ENCODE measurements at places on chromosomes 4 and X.
A peak's percentile ranks its signal among the peaks of the same experiment; 100 is the strongest.

DNA sequence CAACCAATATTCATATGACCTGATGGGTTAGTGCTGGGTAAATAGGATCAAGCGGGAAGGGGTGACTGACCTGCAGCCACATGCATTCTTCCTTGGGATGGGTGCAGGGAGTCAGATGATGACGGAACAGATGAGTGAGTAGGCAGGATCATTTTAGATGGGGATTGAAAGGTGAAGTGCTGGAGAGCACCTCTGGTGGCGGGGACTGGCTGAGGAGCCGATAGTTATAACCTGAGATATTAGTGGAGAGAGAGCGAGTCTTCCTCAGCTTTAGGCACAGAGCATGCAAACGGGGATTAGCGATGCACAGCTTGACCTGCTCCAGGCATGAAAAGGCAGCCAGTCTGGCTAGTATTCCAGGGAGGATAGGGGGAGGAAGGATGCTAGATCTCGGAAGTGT is 99.1 kb downstream of the AFF1 start:
- no peak for ATAC-seq

DNA sequence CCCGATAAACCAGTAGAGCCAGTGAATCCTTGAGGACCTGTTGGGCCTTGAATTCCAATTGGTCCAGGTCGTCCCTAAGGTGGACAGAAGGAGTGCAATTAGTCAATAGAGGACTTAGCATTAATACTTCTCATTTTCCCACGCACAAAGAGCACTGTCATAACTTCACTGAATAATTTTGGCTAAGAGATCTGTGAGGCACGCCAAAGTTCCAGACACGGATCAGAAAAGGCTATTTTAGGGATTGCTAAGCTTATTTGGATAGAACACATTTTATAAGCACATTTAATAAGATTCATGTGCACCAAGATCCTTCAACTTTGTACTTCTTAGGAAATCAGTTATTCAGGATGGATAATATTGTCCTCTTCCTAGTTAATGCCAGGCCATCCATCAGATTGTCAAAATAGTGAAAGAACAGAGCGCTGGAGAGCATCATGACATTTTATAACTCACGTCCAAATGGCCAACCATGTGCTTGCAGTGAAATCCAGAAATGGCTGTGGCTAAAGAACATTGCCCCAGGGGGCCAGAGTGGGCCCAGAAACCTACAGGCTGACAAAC is 129.8 kb downstream of the ATG4A start:
- ATAC-seq = no peak

GRCh38 chr4:143184217-143184502 is 557 bp upstream of the USP38 start:
- ATAC-seq = peak; percentile 9

- no peak for ATAC-seq
Measured at GRCh38 chrX:39318506-39319343, 517.5 kb downstream of the MID1IP1 start.

GRCh38 chrX:21725496-21725895 is 32.4 kb downstream of the SMPX start:
- no peak for ATAC-seq

DNA sequence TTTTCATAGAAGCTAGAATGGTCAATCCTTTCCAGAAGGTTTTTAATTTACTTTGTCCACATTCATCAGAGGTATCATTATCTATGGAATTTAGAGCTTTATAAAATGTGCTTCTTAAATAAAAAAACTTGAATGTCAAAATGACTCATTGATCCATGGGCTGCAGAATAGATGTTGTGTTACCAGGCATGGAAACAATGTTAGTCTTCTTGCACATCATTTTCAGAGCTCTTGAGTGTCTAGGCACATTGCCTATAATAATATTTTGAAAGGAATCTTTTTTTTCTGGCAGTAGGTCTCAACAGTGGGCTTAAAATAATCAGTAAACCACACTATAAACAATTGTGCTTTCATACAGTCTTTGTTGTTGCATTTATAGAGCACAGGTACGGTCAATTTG is 200.3 kb downstream of the FAT4 start:
- ATAC-seq = no peak

DNA sequence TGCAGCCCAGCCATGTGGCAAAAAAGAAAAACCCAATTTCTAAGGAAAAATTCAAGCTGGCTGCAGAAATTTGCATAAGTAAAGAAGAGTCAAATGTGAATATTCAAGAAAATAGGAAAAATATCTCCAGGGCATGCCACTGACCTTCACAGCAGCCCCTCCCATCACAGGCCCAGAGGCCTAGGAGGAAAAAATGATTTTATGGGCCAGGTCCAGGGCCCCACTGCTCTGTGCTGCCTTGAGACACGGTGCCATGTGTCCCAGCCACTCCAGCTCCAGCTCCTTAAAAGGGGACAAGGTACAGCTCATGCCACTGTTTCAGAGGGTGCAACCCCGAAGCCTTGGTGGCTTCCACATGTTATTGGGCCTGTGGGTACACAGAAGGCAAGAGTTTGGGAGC is 182.7 kb upstream of the FGF16 start:
- no peak for ATAC-seq

DNA sequence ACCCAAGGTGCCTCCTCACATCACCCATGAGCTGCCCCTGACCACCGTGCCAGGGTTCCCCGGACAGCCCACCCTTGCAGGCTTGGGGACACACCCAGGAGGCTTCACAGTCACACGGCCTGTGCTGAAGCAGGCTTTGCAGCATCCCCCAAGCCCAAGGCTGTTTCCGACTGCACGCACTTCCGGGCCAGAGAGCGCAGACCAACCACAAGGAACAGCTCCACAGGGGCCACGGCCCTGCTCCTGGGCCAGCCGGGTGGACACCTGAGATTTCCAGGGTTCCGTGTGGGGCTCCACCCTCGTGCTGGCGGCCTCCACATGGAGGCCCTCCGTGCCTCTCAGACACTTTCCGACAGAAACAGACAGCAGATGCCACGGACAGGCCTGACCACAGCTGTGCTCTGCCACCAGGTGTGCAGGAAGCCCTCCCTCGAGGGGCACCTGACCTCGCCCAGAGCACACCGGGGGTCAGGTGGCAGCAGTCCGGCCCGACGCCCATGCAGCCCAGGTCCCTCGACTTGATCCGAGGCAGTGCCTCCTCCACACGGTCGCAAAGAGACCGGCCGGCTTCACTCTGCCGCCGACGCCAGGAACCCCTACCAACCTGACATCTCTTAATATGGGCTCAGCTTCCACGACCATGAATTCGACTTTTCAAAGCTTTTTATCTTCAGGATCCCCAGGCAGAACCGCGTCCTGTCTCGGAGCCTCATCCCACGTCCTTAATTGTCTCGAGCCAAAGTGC is 8.0 kb downstream of the CTBP1 start:
- no peak for ATAC-seq

DNA sequence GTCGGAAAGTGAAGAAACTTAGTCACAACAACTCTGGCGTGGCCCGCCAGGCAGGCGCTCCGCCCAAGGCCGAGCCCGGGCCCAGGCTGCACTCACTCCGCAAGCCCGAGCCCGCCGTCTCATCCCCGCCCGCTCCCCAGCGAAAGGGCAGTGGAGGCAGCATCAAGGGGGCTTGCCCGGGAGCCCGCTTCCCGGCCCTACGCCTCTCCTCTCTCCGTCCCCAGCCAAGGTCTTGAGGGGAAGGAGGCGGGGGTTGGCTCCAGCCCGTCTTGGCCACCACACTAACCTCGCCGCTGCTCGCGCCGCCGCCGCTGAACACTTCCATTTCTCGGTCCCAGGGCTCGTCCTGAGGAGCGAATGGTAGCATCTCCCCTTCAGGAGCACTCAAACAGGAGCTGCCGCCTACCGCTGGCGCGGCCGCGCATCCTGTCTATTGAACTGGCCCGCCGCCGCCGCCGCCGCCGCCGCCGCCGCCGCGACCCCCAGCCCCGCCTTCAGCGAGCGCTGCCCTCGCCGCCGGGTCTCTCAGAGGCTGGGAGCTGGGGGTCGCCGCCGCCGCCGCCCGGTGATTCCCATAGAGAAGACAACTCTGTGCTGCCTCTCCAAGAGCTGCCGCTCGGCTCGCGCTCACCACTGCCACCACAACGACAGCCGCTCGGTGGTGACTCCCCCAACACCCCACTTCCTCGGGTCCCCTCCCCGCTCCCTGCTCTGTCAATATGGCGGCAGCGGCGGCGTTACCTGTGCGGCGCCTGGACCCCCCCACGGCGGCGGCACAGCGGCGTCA is at the start of gene RPS6KA6:
TSS of gene RPS6KA6 (minus strand) at position 667 of the 787 bp plus-strand sequence. CDS start at position 367, 300 bp downstream.
- no peak for ATAC-seq

DNA sequence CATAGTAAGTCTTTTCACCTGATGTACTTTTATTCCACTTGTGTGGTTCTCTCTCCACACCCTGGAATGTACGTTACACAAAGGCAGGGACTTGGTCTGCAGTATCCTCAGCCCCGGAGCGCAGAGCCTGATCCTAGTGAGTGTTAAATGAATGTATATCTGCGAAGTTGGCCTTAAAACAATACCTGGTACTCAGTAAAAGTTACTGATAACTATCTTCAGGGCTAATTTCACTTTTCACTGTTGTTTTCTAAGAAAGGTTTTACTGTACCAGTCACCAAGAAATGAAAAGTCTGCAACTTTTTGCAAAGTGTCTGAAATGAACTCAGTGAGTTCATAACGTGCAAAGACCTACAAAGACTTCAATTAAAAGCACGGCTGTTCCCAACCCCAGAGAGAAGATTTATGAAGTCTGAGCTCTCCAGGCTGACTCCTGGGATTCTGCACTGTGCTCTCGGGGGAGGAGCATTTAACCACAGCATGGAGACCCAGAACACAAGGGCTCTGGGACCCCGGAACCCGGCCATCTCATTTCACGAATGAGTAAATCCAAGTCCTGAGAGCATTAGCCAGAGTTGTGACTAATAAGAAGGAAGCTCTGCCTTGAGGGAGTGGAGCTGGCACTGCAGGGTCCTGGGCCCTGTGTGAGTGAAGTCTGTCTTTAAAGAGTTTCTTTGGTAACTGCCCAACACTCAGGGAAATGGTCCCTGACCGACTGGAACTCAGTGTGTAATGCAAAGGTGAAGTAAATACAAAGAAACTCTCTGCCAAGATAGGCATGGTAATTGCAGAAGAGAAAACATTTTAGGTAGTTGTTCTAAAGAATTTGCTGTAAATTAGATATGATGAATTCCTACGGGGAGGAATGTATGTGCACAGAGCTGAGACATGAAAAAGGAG is 165.8 kb downstream of the NSUN7 start:
- ATAC-seq = peak; percentile 61

GRCh38 chr4:154254999-154255398 is 236.6 kb downstream of the DCHS2 start:
- no peak for ATAC-seq

DNA sequence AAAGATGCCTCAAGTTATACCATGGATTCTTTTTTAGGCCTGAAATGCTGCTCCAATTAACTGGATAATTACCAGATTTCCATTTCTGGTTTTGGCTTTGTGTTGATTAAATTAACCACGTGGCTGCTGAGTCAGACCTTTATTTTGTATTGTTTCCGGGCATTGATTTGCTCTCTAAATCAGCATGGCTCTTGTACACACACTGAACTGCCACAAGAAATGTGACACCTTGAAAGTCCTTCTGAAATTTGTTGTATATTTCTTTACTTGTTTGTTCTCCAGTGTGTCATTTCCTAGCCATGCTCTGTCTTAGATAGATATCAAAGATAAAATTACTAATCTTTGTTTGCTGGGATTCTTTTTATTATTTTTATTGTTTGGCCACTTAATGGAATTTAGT is 11.7 kb downstream of the MTTP start:
- no peak for ATAC-seq

DNA sequence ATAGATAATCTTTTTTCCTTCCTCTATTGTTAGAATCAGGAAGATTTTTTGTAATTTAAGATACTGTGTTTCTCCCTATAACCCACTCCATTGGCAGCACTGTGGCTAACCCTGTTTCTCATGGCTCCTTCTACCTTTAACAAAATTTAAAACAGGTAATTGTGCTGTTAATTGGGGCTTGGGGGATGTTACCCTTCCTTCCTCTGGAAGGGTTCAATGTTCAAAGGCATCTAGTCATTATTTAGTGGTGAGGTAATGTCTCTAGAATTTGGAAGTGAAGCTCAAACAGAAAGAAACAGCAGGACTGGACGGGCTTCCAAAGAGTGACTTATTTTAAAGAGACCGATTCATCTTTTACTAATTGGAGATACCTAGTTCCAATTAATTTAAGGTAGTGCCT is 166.4 kb downstream of the TRIML1 start:
- no peak for ATAC-seq

- no peak for ATAC-seq
Measured at GRCh38 chr4:183195534-183195933, 96.5 kb downstream of the WWC2 start.

DNA sequence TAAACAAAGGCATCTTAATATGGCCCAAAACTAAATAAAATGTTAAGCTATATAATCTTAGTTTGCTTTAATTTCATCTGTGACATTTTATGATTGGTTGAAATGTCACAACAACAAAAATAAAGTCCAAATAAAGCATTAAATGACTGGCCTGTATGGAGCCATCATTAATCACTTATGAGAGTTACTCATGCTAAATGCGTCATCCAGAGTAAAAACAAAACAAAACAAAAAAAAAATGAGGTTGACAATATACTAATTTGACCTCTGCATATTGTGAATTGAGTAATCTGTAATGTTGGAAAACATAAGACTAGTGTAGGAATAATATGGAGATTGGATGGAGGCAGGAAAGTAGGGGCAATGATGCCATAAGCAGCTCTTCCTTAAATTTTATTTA is 139.7 kb downstream of the MAPK10 start:
- no peak for ATAC-seq

DNA sequence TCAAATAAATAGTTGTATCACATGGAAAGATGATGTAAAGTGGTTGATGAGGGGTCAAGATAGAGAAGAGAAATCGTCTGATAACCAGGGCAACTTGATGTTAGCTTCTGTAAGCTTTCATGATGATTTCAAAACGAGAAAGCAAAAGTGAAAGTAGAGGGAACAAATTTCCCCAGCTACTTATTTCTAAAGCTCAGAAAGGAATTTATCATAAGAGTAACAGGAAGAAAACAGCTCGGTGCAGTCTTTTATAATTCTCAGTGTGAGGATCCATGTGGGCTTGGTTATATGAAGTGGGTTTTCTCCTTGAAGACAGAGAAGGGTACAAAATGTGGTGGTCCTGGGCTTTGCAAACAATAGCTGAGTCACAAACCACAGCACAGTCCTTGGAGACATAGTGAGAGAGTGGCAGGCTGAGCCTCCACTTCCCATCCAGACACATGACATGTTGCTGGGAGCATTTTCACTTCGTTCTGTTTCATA is 32.1 kb upstream of the GLRA2 start:
- peak; percentile 68 for ATAC-seq

GRCh38 chr4:15550491-15550890 is 80.8 kb downstream of the CC2D2A start:
- no peak for ATAC-seq

DNA sequence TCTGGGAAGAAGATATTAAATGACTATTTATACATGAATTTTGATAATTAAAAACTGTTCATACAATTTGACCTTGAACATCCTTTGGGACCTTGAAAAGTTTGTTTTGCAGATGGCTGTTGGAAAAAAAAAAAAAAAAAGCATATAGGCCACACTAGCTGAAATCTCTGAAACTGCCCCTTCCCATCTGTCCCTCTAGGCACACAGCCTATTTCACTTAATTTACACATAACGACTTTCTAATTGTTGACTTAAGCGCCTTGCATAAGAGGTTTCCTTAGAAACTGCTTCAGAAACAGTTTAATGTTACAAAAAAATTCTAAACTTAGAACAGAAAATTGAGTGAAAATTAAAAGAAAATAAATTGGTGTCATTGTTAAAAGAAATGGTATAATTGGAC is 131.0 kb downstream of the COX18 start:
- ATAC-seq = no peak
